ENCODE measurements at places on chromosomes 7 and 10. TPM values are rescaled to one million over a fixed set of nuclear protein-coding genes. Genes with fewer than 3 reads are reported as not detected.

- peak; percentile 45 for DNase-seq
Measured at GRCh38 chr7:75617634-75618234, 121.0 kb downstream of the HIP1 start.

- no peak for DNase-seq
Measured at GRCh38 chr10:21712975-21713374, 178.9 kb downstream of the MLLT10 start.

DNA sequence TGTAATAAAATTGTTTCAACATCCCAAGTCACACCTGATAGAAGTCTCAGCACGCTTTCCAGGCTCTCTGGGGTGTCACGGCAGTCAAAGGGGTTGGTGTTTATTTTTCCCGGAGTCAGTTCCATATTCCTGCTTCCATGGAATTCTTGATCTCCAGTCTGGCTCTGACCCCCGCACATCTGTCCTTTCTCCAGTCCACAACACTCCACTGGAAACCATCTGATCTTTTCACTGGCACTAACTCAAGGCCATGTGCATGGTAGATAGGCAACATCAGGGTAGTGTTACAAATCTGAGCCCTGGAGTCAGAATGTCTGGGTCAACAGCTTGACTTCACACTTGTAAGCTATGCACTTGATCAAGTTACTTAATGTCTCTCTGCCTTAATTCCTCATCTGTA, 176.2 kb downstream of the WDR11 start:
- DNase-seq, result no peak

GRCh38 chr10:76114581-76115001, 683.2 kb downstream of the LRMDA start:
- no peak for DNase-seq

- no peak for DNase-seq
Measured at GRCh38 chr10:86344714-86345161, 21.9 kb downstream of the GRID1 start.

DNA sequence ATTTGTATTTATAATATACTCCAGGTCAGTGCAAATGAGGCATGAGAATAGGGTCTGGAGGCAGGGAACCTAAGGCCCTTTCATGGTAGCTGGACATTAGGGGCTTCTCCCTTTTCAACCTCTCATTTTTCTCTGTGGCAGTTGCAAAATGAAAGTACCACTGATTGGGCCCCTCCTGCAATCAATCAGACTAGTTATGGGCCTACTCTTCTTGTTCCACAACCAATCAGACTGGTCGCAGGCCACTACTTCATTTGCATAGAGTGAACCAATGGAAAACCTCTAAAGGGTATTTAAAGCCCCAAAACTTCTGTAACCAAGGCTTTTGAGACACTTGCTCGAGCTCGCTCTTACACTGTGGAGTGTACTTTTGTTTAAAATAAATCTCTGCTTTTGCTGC, 10.0 kb upstream of the PRPS1L1 start:
- peak; percentile 30 for DNase-seq

DNA sequence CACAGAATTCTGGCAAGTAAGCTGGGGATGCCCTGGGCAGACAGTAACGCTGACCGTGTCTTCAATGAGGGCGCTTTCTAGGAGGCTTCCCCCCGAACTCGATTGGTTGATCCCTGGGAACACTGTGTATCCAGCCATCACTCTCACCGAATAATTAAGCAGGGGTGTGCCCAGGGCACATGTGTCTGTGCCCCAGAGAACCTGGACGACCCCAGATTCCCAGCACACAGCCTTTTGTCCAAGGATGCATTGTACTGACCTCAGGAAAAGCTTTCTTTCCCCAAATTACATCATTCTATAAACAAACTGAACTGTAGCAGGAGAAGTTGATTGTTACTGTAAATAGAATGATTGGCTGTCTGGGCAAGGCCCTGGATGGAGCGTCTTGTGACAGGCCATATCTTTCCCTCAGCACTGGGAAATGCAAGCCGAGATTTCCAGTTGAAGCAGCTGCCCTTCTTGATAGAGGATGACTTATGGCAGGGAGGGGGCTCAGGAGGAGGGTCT, 6.6 kb upstream of the DEPP1 start:
- DNase-seq, result no peak

DNA sequence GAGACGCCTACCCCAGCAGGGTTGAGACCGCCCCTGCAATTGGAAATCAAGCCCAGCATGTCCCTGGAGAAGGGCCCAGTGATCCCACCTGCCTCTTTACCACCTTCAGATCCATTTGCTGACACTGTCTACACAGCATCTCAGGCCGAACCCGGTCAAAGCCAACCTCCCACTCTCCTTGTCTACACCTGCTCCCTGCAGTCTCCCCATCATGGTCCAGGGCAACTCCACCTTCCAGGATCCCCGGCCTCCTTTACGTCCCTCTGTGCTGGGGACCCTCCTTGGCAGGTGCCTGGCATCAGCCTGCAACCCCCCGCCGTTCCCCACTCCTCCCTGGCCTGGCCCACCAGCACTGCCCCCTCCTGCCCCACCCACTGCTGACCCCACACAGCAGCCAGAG, 227.2 kb downstream of the PAXIP1 start:
- DNase-seq, result no peak

DNA sequence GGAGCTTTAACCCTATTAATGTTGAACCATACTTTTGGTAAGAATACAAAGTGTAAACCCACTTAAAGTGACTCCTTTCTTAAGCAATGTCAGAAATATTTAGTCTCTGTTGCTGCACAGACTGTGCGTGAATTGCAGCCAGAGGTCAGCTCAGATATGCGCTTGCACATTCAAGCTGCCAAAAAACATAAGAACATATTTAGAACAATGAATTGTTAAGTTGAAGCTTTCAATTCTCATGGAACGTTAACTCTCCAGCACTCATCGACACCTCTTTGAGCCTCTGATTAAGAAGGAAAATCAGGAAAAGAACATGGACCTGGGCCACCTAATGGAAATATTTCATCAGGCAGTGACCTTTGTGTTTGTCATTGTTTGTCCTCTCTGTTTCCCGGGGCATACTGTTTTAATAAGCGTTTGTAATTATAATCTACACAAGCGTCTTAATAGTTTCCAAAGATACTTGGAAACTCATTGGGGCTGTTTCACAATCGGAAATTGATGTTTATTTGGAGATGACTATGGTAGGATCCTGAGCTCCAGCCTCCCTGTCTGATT, 193.0 kb upstream of the CELF2 start:
- DNase-seq, result peak; percentile 51

- no peak for DNase-seq
Measured at GRCh38 chr7:151793531-151793951, 83.4 kb downstream of the PRKAG2 start.

DNA sequence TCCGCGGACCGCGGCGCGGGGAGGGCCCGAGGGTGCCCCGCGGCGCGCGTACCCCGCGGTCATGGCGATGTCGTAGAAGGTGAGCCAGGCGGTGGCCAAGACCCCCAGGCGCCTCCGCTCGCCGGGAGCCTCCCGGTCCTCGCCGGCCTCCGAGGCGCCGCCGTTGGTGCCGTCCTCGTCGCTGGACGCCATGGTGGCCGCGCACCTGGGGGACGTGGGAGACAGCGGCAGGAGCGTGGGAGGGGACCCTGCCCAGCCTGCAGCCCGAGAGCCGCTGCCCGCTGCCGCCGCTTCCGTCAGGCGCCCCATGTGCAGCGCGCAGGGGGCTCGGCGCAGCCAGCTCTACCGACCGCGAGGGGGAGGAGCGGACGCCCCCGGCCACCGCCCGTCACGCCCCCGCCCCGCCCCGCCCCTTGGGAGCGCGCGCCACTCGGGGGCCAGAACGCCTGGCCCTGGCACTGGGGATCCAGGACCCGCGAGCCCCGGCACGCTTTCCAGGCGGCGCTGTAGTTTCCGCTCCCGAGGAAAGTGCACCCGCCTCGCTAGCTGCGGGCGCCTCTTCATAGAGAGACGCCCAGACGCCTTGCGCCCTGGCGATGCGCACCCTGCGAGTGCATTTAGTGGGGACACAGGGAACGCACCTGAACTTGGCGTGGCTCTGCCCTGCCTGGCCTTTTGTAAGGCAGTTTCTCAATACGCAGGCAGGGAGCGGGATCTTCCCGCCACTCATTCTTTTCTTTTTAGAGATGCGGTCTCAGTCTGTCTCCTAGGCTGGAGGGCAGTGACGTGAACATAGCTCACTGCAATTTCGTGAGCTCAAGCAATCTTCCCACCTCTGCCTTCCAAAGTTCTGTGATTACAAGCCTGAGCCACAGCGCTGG, at the start of gene HACD1:
HACD1 (minus strand) TSS at position 344 of the 881 bp plus-strand sequence; CDS start at position 309, 35 bp downstream.
- DNase-seq, result peak; percentile 76

DNA sequence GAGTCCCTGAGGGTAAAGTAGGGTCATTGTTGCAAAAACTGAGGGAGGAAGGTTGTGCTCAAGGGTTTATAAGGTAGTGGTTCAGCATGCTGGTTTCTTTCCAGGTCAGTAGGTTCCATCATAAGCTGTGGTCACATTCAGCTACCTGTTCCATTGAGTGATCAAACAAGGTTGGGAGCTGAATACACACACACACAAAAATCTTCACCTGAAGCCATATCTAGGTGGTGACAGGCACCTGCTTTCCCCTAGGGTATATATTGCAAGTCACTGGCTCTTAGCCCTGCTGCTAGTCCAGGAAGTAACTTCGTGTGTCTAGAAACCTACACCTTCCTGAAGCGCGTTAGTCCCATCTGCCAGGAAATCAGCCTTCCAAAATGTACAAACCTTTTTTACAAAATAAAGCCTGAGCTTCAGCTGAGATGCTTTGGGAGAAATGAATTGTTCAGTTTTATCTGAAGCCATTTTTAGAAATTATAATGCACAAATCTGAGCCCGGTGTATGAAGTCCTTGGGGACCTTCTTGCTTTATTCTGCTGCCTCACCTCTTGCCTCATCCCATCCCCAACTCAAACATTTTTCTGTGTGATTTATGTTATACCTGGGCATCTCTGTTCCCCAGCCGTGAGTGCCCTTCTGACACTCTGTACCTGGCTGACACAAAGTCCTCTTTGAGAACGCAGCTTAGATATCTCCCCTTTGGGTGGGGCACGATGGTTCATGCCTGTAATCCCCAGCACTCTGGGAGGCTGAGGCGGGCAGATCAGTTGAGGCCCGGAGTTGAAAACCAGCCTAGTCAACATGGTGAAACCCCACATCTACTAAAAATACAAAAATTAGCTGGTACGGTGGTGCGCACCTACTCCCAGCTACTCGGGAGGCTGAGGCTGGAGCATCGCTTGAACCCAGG, 10.6 kb upstream of the LAMTOR4 start:
- DNase-seq, result no peak

- DNase-seq, result no peak
Measured at GRCh38 chr7:151088019-151088855, 2.0 kb downstream of the AGAP3 start.

GRCh38 chr7:144454256-144455039, 51.0 kb upstream of the NOBOX start:
- no peak for DNase-seq

DNA sequence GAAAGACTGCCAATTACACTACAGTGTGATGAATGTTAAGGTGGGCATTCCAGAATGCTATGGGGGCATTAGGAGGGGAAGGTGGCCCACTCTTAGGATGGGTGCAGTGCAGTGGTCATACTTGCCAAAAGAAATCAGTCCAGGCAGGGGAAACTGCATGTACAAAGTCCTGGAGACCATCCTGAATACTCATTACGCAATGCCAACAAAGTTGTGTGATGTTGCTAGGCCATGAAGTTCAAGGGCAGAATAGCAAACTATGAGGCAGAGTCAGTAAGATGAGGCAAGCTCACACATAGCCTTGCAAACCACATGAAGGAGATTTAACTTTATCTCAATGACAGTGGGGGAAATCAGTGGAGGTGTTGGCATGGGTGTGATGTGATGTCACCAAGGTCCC, 49.8 kb upstream of the SLC35B4 start:
- DNase-seq, result no peak

Gene PODXL
- 15.4 TPM for total RNA-seq

Gene PRKCQ
- 3.0 TPM for total RNA-seq

Gene HYAL4
- total RNA-seq, result 3.6 TPM

Gene BMPER
- 2.4 TPM for total RNA-seq

Gene CD36
- total RNA-seq, result 19.8 TPM

Gene TMEM178B
- total RNA-seq, result 7.2 TPM

Gene HMX3
- total RNA-seq, result 0.25 TPM

Gene FHIP2A
- total RNA-seq, result 39.8 TPM

Gene GJD4
- not detected for total RNA-seq

Measured in testis (tissue), 5 donors.